ENCODE measurements at places on chromosomes 16 and 17. TPM values are rescaled to one million over a fixed set of nuclear protein-coding genes. Genes with fewer than 3 reads are reported as not detected.

- peaks cover 9% of the 10 kb centered on the region for H3K4me1 ChIP-seq
- H3K36me3 ChIP-seq: no peaks in the 10 kb centered on the region
- DNase-seq: no peak
- H3K4me3 ChIP-seq: peak within 1 kb of the TSS; percentile 33
- no peak within 1 kb of the TSS for H3K27ac ChIP-seq
These were observed at the start of gene PYY for GRCh38 chr17:43953746-43954145. Gene PYY, minus strand, starts transcription at chr17:43953940. Its CDS starts 457 bp downstream, at chr17:43953483.

- no peaks in the 10 kb centered on the region for H3K4me1 ChIP-seq
- H3K36me3 ChIP-seq: no peaks in the 10 kb centered on the region
- no peaks in the 10 kb centered on the region for H3K27me3 ChIP-seq
- DNase-seq: no peak
These were observed 99.9 kb downstream of the CDK5R1 start for GRCh38 chr17:32586666-32587065.

Gene USB1
- total RNA-seq: 67.0 TPM

- peaks cover 10% of the 10 kb centered on the region for H3K36me3 ChIP-seq
- no peaks in the 10 kb centered on the region for H3K27me3 ChIP-seq
- H3K4me3 ChIP-seq: no peak overlapping the region
- peaks cover 56% of the 10 kb centered on the region for H3K4me1 ChIP-seq
- DNase-seq: no peak
- no peak overlapping the region for H3K27ac ChIP-seq
These were observed 4.3 kb downstream of the KRT37 start for GRCh38 chr17:41420134-41420533.

DNA sequence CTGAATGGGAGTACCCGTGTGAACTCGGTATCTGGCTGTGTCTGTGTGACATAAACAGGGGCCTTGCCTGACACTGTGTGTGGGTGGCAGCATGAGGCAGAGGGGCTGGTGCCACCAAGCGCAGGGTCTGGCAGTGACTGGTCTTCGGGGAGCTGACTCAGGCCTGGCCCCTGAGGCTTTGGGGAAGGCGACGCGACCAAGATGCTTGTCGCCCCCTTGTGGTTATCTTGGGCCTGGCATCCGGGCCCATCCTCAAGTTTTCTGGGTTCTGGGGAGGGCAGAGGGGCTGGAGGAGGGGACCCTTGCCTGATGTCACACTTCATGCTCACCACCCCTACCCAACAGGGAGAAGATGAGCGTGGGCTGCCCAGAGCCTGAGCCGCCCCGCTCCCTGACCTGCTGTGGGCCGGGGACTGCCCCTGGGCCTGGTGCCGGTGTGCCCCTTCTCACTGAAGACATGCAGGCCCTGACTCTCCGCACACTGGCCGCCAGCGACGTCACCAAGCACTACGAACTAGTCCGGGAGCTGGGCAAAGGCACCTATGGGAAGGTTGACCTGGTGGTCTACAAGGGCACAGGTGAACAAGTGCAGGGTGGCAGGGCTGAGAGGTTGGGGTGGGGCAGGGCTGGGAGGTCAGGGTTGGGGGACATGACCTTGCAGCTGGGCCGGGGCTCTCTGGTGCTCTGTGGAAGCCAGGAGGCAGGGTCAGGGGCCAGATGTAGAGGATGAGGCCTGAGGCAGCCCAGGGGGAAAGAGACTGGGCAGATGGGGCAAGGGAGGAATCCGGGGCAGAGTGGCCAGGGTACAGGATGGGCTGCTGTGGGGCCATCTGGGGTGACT is 24.9 kb downstream of the SBK1 start:
- no peak overlapping the region for H3K27ac ChIP-seq
- H3K36me3 ChIP-seq: peaks cover 5% of the 10 kb centered on the region
- no peak overlapping the region for H3K4me3 ChIP-seq
- no peaks in the 10 kb centered on the region for H3K27me3 ChIP-seq
- H3K4me1 ChIP-seq: no peaks in the 10 kb centered on the region

DNA sequence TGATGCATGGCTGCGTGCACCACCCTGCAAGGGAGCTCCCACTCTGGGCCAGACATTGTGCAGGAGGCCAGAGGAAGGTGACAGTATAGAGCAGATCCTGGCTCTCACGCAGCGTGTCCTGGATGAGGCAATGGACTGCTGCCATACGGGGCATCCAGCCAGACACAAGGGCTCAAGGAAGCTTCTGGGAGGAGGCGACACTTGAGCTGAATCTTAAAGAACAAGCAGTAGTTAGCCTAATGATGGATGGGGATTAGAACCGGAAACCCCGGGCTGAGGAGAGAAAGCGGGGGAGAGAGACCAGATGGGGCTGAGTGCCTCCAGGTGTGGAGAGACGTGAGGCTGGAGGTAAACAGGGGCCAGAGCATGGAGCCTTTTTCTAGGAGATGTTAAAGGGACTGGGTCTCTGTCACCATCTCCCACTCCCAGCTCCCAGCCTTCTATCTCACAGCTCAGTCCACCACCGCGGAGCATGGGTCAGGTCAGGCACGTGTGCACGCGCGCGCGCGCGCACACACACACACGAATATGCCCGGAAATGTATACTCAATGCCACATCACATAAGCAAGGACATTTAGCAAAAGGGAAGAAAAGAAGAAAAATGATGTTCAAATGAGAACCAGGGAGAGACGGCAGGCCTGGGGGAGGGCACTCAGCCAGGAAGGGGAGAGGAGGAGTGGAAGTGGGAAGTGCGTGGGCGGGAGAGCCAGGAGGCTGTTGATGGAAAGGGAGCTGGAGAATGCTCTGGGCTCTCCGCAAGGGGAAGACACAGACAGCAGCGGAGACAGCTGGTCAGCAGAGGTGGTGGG is 46.3 kb downstream of the CCDC42 start:
- no peak overlapping the region for H3K27ac ChIP-seq
- peaks cover 85% of the 10 kb centered on the region for H3K27me3 ChIP-seq
- DNase-seq: no peak
- H3K36me3 ChIP-seq: no peaks in the 10 kb centered on the region

Gene SECTM1
- total RNA-seq: 10.4 TPM

DNA sequence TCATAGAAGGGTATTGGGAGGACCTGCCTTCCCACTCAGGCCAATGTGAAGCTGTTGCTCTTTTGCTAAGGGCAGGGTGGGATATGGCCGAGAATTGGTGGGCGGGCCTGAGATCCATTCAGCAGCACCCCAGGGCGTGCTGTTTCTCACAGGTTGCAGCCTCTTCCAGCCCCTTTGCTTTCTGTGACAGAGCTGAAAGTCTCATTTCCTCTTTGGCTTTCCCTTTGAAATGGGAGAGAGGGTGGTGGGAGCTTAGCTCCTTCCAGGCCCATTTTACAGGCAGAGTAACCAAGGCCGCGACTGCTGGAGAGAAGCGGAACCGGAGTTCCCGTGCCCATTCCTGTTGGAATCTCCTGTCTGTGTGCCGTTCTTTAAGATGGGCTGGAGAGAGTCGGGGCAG is 183.0 kb downstream of the RAB11FIP4 start:
- H3K27ac ChIP-seq: no peak overlapping the region
- peaks cover 32% of the 10 kb centered on the region for H3K4me1 ChIP-seq
- H3K27me3 ChIP-seq: no peaks in the 10 kb centered on the region
- DNase-seq: no peak

DNA sequence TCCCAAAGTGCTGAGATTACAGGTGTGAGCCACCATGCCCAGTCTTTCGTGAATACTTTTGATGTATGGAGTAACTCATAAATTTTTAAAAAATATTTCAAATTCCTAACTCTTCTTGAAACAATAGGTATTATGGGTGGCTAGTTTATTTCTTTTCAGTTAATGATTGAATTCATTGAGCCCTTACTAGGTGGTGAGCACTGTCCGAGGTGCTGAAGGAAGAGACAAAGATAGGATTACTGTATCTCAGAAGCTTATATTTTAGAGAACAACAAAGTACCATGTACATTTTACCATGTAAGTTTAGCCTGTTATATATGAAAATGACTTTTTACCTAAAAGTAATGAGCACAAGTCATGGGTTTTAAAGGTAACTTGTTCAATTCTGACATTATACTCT is 418.3 kb downstream of the NPIPA7 start:
- no peak overlapping the region for H3K27ac ChIP-seq
- no peaks in the 10 kb centered on the region for H3K27me3 ChIP-seq
- no peaks in the 10 kb centered on the region for H3K36me3 ChIP-seq
- no peak overlapping the region for H3K4me3 ChIP-seq

- no peaks in the 10 kb centered on the region for H3K27me3 ChIP-seq
- H3K27ac ChIP-seq: no peak overlapping the region
- H3K4me3 ChIP-seq: no peak overlapping the region
These were observed 73.1 kb downstream of the SREBF1 start for GRCh38 chr17:17763734-17764133.

- H3K27ac ChIP-seq: no peak overlapping the region
- H3K36me3 ChIP-seq: peaks cover 59% of the 10 kb centered on the region
- H3K4me1 ChIP-seq: peaks cover 30% of the 10 kb centered on the region
- H3K4me3 ChIP-seq: peak overlapping the region; percentile 40
These were observed 20.3 kb downstream of the METRNL start for GRCh38 chr17:83099570-83100181.

Gene OR1E2
- not detected for total RNA-seq

DNA sequence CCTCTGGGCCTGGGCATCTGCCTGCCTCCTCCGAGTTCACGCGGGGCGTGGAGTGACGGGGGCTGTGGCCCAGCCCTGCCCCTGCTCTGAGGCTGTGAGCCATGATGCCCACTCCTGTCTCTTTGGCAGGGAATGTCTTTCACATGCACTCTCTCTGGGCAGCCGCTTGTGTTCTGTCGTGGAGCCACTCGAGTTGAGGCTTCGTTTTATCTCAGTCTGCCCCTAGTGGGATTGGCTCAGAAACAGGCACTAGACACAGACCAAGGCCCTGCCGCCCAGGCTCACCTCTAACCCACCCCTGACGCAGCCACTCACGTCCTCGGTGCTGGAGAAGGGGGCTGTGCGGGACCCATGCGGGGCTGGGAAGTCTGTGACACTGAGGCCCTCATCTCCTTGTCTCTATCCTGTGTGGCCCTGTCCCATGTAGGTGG is 67.5 kb upstream of the KCTD5 start:
- H3K36me3 ChIP-seq: peaks cover 14% of the 10 kb centered on the region
- H3K27ac ChIP-seq: no peak overlapping the region
- DNase-seq: no peak
- no peak overlapping the region for H3K4me3 ChIP-seq
- H3K4me1 ChIP-seq: no peaks in the 10 kb centered on the region

Gene AIPL1
- not detected for total RNA-seq

DNA sequence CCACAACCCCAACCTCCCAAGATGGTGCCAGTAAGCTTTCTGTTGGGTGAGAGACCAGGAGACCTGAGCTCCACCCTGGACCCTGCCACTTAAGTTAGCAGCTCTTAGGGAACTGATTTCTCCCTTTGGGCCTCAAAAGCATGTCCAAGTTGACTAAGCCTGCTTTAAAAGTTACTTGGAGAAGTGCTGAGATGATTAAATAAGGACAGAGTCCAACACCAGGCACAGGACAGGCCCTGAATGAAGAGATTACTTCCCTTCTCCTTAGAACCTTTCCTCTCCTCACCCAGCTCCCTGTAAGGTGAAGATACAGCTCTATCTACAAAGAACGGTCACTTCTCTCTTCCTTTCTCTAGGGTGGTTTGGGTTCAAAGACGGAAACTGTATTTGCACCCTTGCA is 162.6 kb downstream of the XYLT1 start:
- peaks cover 15% of the 10 kb centered on the region for H3K36me3 ChIP-seq
- H3K27ac ChIP-seq: no peak overlapping the region
- no peak for DNase-seq

DNA sequence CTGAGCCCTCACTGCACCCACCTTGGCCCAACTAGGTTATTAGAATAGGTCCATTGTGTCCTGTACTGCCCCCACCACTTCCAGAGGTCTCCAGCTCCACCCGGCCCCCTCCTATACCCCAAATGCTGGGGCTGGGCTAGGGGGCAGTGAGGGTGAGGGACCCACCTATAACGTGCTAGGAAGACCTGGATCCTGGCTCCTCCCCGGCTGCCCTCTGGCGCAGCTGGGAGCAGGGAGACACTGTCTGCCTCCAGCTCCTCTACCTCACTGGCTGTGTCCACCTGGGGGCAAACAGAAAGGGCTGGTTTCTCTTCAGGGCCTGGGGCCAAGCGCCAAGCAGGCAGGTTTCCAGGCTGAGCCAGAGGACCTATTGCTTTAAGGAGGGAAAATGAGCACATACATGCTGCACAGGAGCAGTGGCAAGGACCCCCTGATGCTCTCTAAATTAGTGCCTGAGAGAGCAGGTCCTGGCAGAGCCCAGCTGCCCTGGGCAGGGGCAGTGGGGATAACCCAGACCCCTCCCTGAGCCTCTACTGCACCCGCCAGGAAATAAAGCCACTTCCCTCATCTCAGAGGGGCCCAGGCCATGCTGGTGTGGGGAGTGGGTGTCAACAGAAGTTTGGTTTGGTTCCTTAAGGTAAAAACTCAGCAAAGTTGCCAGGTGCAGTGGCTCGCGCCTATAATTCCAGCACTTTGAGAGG is 12.2 kb downstream of the TSPOAP1 start:
- no peaks in the 10 kb centered on the region for H3K4me1 ChIP-seq
- peaks cover 70% of the 10 kb centered on the region for H3K27me3 ChIP-seq
- H3K36me3 ChIP-seq: no peaks in the 10 kb centered on the region

GRCh38 chr16:67901734-67902133 is 8.7 kb downstream of the PSKH1 start:
- H3K4me1 ChIP-seq: peaks cover 7% of the 10 kb centered on the region
- H3K27ac ChIP-seq: no peak overlapping the region
- H3K36me3 ChIP-seq: peaks cover 13% of the 10 kb centered on the region
- no peak for DNase-seq
- no peaks in the 10 kb centered on the region for H3K27me3 ChIP-seq

GRCh38 chr16:683396-684070 is 601 bp downstream of the JMJD8 start:
- peaks cover 93% of the 10 kb centered on the region for H3K36me3 ChIP-seq
- H3K4me1 ChIP-seq: peaks cover 16% of the 10 kb centered on the region
- no peaks in the 10 kb centered on the region for H3K27me3 ChIP-seq
- peak; percentile 46 for DNase-seq

- peaks cover 31% of the 10 kb centered on the region for H3K4me1 ChIP-seq
- peaks cover 31% of the 10 kb centered on the region for H3K36me3 ChIP-seq
- no peak overlapping the region for H3K27ac ChIP-seq
- DNase-seq: peak; percentile 91
- no peak overlapping the region for H3K4me3 ChIP-seq
These were observed 2.9 kb upstream of the SRCIN1 start for GRCh38 chr17:38608648-38609047.

DNA sequence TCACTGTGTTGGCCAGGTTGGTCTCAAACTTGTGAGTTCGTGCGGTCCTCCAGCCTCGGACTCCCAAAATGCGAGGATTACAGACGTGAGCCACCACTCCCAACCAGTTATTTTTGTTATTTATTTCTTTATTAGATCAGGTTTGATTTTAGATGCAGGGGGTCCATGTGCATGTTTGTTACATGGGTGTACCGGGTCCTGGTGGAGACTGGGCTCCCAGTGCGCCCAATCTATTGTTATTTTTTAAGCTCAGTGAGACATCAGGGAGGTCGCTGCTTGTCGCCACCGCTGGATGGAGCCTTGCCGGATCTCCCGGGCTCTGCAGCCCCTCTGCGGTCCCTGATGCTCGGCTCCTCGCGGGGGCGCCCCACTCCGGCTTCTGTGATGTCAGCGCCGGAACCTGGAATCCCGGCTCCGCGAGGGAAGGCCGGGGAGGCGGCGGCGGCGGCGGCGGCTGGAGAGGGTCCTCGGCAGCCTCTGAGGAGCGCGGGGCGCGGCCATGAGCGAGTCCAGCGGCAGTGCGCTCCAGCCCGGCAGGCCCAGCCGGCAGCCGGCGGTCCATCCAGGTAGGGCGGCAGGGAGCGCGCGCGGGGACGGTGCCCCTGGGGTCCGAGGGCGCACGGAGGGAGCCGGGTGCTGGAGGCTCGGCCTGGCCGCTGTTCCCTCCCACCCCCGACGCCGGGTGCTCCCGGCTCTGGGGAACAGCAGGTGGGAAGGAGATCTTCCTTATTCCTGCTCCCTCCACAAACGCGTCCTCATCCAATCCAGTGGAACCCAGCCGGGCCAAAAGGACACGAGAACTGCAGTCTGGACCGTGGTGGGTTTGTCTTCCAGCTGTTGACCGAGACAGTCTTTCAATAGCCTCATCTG is at the start of gene TMC7:
TSS of gene TMC7 (plus strand) at position 370 of the 870 bp plus-strand sequence. CDS start at position 500, 130 bp downstream.
- no peaks in the 10 kb centered on the region for H3K27me3 ChIP-seq
- peaks cover 14% of the 10 kb centered on the region for H3K4me1 ChIP-seq
- peak within 1 kb of the TSS; percentile 75 for H3K4me3 ChIP-seq
- DNase-seq: peak; percentile 99
